ENCODE measurements at places on chromosomes 5 and 9.

DNA sequence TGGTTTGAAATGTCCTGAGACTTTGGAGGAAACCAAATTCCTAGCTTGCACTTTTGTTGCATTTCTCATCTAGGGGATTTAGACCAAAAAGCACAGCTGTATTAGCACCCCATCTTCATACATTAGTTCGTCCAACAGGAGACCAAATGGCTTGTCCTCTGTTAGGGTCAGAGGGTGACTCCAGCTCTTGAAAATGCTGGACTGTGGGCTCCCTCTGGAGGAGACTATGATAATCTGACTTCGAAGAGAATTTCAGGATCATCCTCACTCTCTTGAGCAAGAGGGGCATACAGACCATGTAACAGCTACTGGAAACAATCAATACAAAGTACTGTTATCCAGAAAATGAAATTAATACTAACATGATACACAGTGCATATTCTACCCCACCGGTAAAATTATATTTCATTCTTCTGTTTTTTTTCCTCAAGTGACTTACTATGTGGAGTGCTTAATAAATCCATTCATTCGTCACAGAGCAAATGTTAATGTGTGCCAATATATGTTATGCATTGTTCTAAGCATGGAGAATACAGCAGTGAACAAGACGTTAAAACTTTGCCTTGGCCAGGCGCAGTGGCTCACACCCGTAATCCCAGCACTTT lies 63.7 kb upstream of the PPP2CA start:
- DNase-seq, result peak; percentile 73

- no peak for DNase-seq
Observed at GRCh38 chr9:3912280-3912679, 386.5 kb upstream of the RFX3 start.

GRCh38 chr5:121783700-121784099 lies 68.0 kb upstream of the FTMT start:
- DNase-seq, result no peak

DNA sequence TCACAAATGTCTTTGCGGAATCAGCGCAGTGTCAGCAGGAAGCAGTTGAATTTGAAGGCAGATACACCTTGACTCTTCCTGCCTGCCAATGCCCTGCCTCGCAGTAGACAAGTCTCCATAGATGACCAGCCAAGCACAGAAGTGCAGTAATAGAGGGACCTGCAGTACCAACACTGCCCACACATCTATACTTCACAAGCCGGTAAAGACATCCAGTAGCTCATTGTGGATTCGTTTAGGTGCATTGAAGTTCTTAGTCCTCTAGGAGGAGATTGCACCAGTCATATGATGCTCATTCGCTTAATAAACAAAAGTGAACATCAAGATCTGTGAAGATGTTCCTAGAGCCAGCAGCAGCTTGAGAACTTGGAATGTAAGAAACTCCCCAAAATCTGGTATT lies 7.1 kb upstream of the IFNA2 start:
- DNase-seq, result no peak

DNA sequence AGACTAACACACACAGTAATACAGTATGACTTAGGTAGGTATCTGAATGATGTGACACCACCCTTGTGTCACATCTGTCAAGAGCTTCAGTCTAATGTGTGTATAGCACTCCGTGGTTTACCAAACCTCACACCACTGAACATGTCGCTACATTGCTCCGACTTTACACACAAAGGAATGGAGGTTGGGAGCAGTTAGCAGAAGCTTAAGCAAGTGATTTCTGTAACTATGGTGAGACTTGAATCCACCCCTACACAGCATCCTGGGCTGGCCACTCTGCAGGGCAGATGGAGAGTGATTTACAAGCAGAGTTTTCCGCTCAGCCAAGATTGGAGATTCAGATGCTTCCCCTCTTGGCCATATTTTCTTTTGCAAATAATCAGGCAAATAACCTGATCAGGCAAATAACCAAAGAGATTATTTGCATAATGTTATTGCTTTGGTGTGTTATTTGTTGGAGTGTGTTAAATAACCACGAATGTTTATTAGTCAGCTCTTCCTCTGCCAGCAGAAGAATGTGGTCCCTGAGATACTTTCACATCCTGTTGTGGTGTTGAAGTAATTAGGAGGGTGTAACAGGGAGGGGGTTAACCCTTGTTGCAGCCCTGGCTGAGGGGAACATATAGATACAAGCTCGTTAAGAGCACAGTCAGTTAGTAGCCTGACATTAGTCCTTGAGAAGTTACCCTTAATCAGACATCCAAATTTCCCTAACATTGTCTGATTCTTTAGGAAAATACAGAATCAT lies 92.8 kb downstream of the SNX18 start:
- peak; percentile 76 for DNase-seq

DNA sequence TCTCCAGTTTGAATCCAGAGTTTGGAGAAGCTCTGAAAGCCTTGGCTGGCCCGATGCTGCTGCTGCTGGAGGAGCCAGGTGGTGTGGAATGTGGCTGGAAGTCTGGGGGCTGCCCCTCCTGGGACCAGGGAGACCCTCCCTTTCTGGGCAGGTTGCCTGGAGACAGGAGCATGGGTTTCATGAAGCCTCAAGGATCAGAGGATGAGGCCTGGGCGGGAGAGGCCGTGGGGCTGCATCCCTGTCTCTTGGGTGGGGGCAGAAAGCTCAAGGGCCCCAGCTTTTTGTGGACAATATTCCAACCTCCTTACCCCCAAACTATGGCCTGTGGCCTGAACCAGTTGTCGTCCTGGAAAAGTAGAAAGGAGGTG lies 10.1 kb downstream of the FGF18 start:
- no peak for DNase-seq

DNA sequence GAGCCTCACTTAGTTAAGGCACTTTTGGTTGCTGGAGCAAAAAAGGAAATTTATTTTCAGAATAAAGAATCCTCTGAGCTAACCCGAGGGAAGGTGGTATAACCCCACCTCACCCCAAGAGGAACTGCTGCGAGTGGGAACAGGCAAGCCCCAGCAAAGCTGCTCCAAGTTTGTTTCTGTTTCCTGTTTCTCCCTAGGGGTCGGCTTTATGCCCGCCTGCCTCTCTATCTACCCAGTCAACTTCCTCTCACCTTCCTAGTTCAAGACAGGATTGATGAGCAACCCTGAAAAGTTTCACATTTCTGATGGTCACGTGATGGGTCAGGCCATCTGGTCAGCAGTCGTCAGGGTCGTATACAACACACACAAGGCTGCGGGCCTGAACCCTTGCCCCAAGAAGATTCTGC lies 31.1 kb downstream of the TRIO start:
- peak; percentile 68 for DNase-seq

GRCh38 chr5:168088410-168089173 lies 202.9 kb upstream of the WWC1 start:
- no peak for DNase-seq

DNA sequence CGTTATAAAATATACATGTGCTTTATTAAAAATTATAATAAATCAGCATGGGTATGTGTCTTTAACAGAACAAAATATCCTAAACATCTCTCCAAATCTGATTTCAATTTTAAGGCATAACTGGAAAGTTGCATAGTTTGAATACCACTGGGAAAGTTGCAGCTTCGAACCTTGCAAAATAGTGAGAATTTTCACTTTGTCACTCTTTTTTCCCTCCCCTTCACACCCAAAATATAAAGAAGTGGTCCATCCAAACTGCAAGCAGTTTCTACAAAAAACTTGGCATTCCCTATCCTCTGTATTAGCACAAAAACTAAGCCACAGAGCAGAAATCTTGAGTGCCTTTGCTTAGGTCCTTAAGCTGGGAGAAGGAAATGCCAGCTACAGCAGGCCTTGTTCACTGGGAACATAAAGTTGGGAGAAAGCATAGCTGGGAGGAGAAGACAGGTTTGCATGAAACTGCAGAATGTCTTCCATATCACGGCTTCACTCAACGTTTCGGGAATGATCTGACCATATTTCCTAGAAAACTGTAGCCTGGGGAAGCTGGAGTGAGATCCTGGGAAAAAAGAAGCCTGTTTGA lies 400.3 kb downstream of the EBF1 start:
- DNase-seq, result no peak
